ENCODE measurements at places on chromosomes 2 and 18. TPM values are rescaled to one million over a fixed set of nuclear protein-coding genes. Genes with fewer than 3 reads are reported as not detected.

HOXD11 gene
- total RNA-seq = 1.2 TPM

NAT8 gene
- not detected for total RNA-seq

PTRHD1 gene
- total RNA-seq = 15.1 TPM

SANBR gene
- total RNA-seq = 12.9 TPM

GALNT13 gene
- not detected for total RNA-seq
